ENCODE measurements at places on chromosomes 5 and 9.

GRCh38 chr5:62431735-62432620 lies 19.4 kb downstream of the IPO11 start:
- DNase-seq, result no peak

DNA sequence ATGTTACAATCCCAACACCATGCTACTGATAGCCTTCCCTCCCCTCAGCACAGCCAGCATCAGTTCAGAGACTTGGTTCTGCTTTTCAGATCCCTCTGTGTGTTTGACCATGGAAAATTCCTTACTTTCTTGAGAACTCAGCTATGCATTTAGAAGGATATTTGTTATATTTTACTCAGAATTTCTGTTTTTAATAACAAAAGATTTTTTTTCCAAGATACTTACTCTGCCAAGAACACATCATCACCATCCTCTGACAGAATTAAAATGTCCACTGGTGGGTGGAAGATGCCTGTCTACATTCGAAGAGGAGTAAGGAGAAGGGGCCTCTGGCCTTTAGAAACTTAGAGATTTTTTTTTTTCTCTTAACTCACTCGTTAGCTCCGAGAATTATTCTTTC lies 56.1 kb upstream of the CKMT2 start:
- DNase-seq, result no peak

DNA sequence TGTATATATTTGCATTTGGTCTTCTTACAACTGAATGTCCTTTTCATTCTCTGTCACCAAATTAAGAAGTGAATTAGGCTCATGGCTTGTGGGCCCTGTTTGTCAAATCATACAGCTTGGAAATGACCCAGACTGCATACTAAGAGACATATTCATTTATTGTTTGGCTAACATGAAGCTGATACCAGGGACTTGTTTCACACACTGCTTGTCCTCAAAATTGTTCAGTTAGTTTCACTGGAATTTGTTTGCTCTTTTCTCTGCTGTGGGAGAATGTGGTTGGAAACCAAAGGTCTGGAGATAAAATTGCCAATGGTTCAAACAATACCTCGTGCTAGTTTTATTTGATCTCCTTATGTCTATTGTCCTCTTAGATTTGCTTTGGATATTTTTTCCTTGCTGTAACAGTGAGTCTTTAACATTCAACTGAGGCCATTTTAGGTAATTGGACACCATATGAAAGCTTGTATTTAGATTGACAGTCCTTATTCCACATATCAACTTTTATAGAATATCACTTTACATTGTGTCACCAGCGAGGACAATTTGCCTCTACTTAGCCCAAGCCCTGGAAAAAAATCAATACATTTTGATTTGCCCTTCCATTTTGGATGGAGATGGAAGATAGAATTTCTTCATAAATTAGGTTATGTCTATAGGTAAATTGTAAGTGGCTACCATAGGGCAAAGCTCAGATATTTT lies 144.3 kb upstream of the MTAP start:
- DNase-seq, result no peak

DNA sequence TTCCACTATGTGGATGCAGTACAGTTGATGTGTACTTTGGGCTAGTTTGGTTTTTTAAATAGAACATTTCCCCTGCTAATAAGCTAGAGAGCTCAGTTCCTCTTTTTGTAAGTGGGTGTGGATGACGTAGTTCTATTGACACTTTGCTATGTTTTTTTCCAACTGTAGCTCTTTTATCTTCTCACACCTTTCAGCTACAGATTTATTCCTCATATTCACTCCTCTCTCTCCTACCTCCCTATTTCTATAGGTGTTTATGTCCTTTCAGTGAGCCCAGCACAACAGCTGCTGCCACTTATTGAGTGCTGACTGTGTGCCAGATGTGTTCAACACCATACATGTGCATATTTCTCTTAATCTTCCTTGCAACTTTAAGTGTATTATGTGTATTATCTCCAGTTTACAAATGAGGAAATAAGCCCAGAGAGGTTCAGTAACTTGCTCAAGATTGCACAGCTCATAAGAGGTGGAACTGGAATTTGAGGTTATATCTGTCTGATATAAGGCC lies 215.7 kb downstream of the SEMA6A start:
- DNase-seq, result no peak

DNA sequence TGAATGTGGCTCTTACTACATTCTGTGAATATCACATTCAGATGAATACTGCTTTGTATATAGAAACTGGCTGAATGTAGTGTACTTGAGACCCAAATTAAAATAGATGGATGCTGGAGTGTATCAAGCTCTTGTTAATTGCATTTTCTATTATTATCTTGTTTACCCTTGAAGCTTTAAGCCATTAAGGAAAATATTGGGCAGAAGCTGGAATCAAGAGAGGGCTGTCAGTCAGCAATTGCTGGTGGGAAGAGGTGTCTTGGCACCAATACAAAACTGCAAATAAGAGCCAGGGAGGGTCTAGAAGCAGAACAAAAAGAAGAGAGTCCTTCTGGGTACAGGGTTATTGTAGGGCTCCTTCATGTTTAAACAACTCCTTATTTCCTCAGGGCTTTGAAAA lies 38.8 kb downstream of the MUSK start:
- no peak for DNase-seq

Data from effector memory CD4-positive, alpha-beta T cell (primary cell).